ENCODE measurements at places on chromosomes 7 and 10. TPM values are rescaled to one million over a fixed set of nuclear protein-coding genes. Genes with fewer than 3 reads are reported as not detected.

SLC18A2 gene
- 1.0 TPM for total RNA-seq

DNAJC2 gene
- total RNA-seq = 8.9 TPM

PRR15 gene
- not detected for total RNA-seq

CHAT gene
- total RNA-seq = not detected

GPC2 gene
- 5.2 TPM for total RNA-seq

TMEM273 gene
- total RNA-seq = 6.8 TPM

MCM10 gene
- 4.2 TPM for total RNA-seq

TAC1 gene
- total RNA-seq = 1.6 TPM

PAPSS2 gene
- total RNA-seq = 8.9 TPM

AFAP1L2 gene
- total RNA-seq = 24.0 TPM

PKD2L1 gene
- not detected for total RNA-seq

AHR gene
- total RNA-seq = 25.1 TPM

WNT16 gene
- total RNA-seq = 1.0 TPM

GRID2IP gene
- total RNA-seq = not detected

NPC1L1 gene
- not detected for total RNA-seq

FAM25C gene
- not detected for total RNA-seq

NME8 gene
- not detected for total RNA-seq

ANKRD61 gene
- total RNA-seq = not detected

SPDYE16 gene
- not detected for total RNA-seq

TUBGCP2 gene
- 39.7 TPM for total RNA-seq

PAPOLB gene
- under 0.01 TPM for total RNA-seq

SLC18A3 gene
- not detected for total RNA-seq

PDE6C gene
- total RNA-seq = not detected

PRRT4 gene
- 6.8 TPM for total RNA-seq

TLX1 gene
- total RNA-seq = not detected

MSMB gene
- total RNA-seq = not detected

SRRM3 gene
- not detected for total RNA-seq

PDE1C gene
- total RNA-seq = 2.1 TPM

NODAL gene
- not detected for total RNA-seq

AUTS2 gene
- 43.3 TPM for total RNA-seq
